ENCODE measurements at places on chromosomes 11 and 22.
A peak's percentile ranks its signal among the peaks of the same experiment; 100 is the strongest.

DNA sequence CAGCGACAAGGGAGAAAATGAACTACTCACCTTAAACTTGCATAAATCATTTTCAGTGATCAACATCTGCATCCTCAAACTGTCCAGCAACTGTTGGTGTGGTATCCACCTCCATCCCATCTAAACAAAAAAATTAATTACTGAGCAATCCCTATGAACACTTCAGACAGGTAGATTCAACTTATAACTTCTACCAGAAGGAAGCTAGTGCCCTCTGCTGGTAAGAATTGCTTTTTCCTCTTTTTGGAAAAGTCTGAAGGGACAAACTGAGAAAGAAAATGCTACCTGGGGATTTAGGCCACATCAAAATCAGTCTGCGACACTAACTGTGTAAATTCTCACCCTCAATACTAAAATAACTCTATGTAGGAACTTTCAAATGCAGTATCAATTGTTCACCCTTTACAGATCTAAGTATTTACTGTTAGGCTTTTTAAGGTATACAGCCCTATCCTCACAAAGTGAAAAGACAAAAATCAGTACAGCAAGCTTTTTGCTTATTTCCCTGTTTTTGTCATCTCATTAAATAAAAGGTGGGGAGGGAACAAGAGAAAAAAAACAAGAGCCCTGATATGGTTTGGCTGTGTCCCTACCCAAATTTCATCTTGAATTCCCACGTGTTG lies 17.9 kb downstream of the CLNS1A start:
- DNase-seq = peak; percentile 74

GRCh38 chr11:43367382-43368178 lies 8.9 kb downstream of the TTC17 start:
- DNase-seq = peak; percentile 23

DNA sequence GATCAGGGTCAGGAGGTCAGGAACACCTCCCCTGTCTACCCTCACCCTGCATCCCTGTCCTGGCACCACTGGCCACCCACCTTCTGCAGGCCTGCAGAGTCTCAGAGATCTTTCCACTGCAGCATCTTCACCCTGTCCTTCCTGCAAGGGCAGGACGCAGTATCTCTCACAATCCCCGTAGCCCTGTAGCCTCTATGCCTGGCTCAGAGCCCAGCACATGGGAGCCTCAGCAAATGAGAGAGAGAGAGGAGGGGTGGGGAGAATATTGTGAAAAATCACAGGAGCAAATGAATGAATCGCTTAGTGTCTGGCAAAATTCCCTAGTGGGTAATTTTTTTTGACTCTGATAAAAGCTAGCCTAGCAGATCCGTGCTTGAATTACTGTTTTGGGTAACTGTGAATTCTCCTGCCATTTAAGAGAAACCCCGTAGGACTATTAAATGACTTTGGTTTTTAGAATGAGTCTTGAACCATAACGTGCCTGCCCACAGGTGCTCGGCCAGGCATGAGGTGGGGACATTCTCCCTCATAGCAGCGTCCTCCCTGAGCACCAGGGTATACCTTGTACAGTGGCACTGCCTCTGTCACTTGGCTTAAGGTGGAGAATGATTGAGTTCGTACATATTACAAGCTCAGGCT lies 91.5 kb downstream of the MORC2 start:
- DNase-seq = no peak

DNA sequence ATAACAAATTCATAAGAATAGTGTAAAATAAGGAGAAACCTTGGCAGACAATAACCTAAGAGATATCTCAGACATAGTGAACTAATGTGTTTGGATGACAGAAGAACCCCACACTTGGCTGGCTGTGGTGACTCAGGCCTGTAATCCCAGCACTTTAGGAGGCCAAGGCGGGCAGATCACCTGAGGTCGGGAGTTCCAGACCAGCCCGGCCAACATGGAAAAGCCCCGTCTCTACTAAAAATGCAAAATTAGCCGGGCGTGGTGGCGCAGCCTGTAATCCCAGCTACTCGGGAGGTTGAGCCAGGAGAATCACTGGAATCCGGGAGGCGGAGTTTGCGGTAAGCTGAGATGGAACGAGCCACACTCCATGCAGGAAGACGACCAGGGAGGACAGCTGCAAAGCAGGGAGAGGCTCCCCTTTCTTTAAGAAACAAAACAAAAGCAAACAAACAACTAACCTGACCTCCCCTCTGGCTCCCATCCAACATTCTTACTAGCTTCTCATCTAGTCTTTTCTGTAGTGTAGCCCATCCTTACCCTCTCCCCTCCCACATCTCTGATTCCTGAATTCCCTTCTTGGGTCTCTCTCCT lies 84.2 kb downstream of the ZNF280B start:
- no peak for DNase-seq

GRCh38 chr22:20442485-20443284 lies 5.1 kb upstream of the SCARF2 start:
- DNase-seq = no peak

- peak; percentile 92 for DNase-seq
Observed at GRCh38 chr22:37561212-37562048, 1.1 kb downstream of the CDC42EP1 start.

DNA sequence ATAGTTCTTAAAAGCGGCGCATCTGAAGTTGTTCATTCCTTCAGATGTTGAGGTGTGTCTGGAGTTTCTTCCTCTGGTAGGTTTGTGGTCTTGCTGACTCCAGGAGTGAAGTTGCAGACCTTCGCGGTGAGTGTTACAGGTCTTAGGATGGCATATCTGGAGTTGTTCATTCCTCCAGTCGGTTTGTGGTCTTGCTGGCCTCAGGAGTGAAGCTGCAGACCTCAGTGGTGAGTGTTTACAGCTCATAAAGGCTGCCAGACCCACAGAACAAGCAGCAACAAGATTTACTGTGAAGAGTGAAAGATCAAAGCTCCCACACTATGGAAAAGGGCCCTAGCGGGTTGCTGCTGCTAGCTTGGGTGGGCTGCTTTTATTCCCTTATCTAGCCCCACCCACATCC lies 201.7 kb upstream of the PDGFD start:
- no peak for DNase-seq

- DNase-seq = no peak
Observed at GRCh38 chr11:65212226-65212801, 30.6 kb downstream of the CAPN1 start.

- no peak for DNase-seq
Observed at GRCh38 chr11:131896978-131897615, 526.7 kb downstream of the NTM start.

DNA sequence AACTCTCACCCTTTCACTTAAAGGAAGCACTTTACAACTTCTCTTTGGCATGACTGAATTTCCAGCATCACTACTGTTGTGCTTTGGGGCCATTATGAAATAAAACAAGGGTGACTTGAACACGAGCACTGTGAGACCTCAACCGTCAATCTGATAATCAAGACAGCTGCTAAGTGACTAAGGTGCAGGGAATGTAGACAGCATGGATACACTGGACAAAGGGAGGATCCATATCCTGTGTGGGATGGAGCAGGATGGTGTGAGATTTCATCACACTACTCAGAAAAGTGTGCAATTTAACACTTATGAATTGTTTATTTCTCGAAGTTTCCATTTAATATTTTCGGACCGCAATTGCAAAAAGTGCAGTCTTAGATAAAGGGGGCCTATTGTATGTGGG lies 16.1 kb upstream of the EXPH5 start:
- peak; percentile 77 for DNase-seq

DNA sequence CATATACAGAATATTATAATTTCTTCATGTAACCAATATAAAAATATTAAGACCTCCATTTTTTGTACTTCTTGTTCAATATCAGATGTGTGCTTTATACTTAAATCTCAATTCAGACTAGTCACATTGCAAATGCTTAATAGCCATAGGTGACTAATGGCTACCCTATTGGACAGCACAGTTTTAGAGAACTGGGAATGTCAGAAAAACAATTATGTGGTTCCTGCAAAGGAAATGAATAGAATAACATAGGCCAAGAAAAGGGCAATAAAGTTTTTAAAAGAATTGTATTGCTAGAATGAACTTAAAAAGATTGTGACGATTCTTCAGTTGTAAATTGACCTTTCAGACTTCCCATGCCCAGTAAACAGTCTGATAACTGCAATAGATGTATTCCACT lies 843.0 kb downstream of the METTL15 start:
- DNase-seq = no peak

- DNase-seq = no peak
Observed at GRCh38 chr11:132588366-132588765, 943.9 kb downstream of the OPCML start.

GRCh38 chr11:94528551-94528950 lies 15.2 kb upstream of the FUT4 start:
- DNase-seq = no peak

- DNase-seq = no peak
Observed at GRCh38 chr22:47299211-47299862, 536.9 kb downstream of the TBC1D22A start.

- DNase-seq = peak; percentile 45
Observed at GRCh38 chr11:57274904-57275498, 38.0 kb upstream of the APLNR start.
